ENCODE measurements at places on chromosomes 2 and 18.

GRCh38 chr2:183666031-183666430 is 541.8 kb downstream of the NUP35 start:
- no peak for DNase-seq

DNA sequence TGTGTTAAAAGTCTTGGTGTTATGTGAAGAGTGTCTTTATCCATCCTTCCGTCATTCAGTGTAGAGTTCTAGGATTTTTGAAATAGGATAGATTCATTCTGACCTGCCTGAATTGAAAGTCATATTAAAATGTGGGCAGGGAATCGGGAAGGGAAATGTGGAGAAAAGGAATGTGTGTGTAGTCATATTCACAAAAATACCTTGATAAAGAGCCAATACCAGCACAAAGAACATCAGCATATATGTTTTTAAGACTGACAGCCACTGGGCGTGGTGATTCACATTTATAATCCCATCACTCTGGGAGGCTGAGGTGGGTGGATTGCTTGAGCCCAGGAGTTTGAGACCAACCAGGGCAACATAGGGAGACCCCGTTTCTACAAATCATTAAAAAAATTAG is 188.1 kb downstream of the CAMKMT start:
- no peak for DNase-seq

GRCh38 chr2:158745067-158745865 is 49.9 kb upstream of the DAPL1 start:
- DNase-seq = peak; percentile 36

- no peak for DNase-seq
Measured at GRCh38 chr2:202099515-202099914, 26.5 kb downstream of the KIAA2012 start.

DNA sequence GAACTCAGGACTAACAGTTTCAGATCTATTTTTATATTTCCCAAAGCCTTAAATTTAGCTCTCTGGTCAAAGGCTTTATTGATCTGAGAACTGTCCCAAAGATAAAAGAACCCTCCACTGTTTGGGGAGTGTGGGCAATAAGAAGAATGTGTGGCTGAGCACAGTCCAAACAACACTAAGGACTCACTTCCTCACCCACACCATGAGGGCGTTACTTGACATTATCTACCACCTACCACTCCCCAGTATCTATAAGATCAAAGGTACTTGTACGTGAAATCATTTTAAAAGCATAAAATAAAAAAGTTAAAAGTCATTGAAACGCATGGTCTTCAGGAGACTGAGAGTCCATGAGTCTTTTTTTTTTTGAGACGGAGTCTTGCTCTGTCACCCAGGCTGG is 54.6 kb upstream of the NFU1 start:
- DNase-seq = no peak

DNA sequence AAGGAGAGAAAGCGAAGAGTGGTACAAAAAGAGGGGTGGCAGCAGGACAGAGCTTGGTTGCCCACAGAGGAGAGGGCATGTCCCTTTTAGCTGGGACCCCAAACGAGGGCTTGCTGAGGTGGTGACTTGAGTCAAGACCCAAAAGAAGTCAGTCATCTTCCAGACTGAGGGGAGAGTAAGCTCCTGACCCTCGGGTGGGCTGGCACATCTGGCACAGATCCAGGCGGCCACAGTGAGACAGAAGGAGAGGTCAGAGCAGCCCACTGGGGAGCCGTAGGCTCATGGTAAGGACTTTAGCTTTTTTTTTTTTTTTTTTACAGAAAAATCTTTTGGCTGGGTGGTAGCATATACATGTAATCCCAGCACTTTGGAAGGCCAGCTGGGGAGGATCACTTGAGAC is 77.9 kb upstream of the ST6GAL2 start:
- DNase-seq = no peak

DNA sequence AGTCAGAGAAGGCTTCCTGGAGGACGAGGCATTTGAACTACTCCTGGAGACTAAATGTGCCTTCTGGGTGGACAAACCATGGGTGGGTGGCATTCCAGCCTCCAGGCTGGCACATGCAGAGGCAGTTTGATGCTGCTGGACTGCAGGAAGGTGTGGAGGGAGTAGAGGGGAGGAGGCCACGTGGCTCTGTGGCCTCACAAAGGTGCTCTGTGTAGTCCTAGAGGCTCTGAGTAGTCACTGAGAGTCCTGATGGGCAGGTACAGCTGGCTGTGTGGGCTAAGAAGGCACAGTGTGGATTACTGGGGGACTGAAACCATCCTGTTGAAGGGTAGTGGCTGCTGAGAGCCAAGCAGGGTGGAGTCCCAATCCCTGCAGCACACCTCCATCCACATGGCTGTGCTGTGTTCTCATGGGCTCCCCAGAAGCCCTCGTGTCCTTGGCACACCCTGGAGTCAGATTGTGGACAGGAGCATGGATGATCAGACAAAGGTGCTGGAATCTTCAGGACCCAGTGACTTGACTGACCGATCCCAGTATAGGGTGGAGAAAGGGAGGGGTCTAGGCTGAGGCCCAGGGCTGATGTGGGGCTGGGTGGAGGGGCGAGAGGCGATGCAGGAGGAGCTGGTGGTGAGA is 87.4 kb upstream of the HS6ST1 start:
- DNase-seq = no peak

- DNase-seq = no peak
Measured at GRCh38 chr2:205720451-205720902, 38.2 kb downstream of the NRP2 start.

DNA sequence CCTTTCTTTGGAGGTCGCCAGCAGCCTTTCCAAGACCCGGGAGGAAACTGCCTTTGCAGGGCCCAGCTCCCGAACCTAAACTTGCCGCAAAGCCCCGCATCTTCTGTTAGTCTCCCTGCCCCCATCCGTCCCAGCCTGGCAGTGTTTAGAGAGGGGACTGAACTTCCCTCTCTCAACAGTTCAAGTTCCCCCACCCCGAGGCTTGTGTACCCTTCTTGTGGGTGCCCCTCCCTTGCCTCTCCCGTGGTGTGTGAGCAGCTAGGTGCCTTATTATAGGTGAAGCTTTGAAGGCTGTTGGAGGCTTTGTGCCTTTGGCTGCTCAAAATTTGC is 1.4 kb downstream of the LBH start:
- no peak for DNase-seq

- no peak for DNase-seq
Measured at GRCh38 chr18:79921984-79922965, 29.2 kb downstream of the SLC66A2 start.

DNA sequence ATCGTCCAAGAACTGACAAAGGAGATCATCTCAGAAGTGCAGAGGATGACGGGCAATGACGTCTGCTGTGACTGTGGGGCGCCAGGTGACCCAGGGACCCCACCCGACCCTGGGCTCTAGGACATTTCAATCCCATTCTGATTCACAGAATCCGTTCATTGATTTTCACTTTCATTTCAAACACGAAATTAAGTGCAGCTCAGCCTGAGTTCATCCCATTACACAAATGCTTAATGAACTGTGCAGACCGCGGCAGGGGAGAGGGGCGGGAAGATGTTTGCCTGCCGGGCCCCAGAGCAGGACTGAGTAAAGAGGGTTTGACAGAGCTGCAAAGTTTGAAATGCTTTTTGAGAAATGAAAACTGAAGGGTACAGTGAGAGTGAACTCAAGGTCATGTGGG is 67.1 kb downstream of the ITGB1BP1 start:
- no peak for DNase-seq

- no peak for DNase-seq
Measured at GRCh38 chr2:99336804-99337112, 431 bp upstream of the EIF5B start.

GRCh38 chr2:216081487-216082116 is at the start of the genes PECR and TMEM169:
TSS of gene PECR (minus strand) at chr2:216081809. CDS start at chr2:216081741, 68 bp downstream.
TSS of gene TMEM169 (plus strand) at chr2:216081919. CDS start at chr2:216095964, 14,045 bp downstream.
- DNase-seq = peak; percentile 86

DNA sequence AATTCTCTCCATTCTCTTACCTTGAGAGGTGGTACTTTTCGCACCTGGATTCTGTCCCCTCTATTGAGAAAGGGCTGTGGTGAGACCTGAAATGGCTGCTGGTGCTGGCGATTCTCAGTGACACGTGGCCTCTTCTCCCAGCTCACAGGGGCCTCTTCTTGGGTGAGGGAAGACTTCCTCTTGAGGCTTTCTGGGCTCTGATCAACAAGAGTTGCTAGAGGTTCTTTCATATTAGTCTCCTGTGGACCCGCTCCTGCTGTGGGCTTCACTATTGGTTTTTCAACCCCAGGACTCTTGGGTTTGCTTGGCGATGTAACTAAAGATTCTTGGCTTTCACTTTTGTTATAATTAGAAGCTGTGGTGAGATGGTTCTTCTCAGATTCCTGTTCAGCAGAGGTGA is 76.3 kb upstream of the DTNB start:
- DNase-seq = no peak

- DNase-seq = no peak
Measured at GRCh38 chr18:69715191-69715795, 232.4 kb downstream of the CD226 start.

DNA sequence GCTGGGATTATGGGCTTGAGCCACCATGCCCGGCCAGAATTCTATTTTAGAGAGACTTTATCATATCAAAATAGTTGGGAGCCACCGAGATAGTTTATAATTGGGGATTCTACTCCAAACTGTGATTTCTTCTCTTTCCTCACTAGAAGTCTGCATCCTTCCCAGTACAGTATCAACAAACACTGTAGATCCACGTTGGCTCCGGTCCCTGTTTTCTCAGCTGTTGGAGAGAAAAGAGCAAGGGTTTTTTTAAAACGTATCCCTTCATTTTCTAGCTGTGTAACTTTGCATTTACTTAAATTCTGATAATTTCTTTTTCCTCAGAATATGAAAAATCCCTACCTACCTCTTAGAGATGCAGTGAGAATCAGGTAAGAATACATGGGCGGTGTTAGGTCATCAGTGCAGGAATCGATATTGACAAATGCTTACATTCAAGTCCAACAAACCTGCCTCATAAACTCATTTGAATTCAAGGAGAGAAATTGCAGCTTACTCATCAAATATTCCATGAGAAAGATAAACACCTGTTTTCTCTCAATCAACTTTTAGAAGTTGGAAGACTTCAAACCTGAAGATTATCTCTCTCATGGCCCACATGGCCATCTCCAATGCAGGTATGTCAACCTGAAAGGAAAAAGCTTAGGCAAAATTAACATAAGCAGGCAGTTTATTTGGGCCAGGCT is 17.7 kb upstream of the PDCL3 start:
- no peak for DNase-seq

GRCh38 chr2:69086466-69086865 is 73.5 kb downstream of the ANTXR1 start:
- DNase-seq = no peak

DNA sequence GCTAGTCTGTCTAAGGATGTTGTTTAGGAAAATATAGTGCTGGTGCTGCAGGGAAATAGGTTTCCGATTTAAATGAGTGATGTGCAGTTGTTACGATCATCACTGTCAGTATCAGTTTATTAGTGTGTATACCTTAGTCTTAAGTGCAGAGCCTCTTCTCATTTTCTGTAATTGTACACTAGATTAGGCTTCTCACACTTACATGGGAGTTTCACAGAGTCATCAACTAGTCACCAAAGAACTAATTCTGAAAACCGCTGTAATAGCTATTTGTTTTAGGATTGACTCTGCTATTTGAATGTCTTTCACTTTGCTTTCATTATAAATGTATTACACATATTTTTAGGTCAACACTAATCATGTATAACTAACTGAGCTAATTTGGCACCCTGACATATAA is 99.8 kb upstream of the ZEB2 start:
- no peak for DNase-seq

GRCh38 chr18:5393779-5394178 is 98.3 kb upstream of the ZBTB14 start:
- no peak for DNase-seq

DNA sequence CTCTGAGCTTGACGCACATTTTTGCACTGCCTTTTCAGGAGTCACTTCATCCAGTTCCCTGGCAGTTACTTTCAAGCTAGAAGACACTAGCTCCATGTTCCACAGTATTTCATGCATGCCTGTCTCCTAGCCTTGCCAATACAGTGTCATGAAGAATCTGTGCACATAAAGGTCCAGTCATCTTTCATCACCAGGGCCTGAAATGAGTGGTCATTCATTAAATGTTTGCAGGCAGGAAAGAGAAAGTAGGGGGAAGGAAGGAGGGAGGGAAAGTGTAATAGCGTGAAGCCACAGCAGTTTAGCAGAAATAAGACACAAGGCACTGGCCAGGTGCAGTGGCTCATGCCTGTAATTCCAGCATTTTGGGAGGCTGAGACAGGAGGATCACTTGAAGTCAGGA is 92.4 kb upstream of the COPS8 start:
- no peak for DNase-seq

Measured in substantia nigra (tissue), 51 donors.